DND-41 (cell line): ENCODE measurements at places on chromosomes 12 and 14.
A peak's percentile ranks its signal among the peaks of the same experiment; 100 is the strongest.

DNA sequence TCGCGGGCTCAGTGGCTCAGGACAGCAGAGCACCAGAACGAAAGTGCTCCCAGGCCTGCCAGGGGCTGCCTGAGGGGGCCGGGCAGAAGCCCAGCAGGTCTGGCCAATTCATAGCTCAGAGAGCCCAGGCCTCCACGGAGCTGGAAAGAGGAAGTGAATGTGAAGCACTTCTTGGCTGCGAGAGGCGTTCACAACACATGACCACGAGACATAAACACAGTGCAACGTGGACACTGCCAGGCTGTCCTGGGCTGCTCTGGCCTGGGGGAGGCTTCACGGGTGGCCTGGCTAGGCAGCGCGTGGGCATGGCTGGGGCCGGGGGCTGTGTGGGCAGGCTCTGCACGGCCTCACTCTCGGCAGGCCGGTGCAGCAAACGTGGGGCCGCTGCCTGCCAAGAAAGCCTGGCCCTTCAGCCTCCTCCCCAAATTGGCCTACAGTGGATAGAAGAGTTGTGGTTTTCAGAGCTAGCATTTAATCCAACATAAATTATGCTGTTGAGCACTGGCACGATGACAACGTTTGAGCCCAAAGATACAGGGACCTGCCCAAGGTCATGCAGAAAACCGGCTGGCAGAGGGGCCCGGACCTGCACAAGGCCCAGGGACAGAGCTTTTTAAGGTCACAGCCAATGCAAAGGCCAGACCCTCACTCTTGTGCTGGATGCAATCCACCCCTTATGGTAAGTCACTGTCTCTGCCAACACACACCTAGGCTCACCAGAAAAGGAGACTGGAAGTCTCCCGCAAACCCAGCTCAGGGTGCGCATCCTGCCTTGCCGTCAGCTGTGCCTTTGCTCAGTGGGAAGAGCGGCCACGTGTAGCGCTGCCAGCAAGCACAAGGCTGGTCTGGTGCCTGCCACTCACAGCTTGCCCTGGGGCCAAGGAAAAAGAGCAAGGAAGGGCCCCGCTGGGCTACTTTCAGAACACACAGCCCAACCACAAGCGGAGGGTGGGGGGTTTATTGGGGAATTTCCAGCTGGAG is 8.6 kb downstream of the SLC25A29 start:
- no peak for DNase-seq

DNA sequence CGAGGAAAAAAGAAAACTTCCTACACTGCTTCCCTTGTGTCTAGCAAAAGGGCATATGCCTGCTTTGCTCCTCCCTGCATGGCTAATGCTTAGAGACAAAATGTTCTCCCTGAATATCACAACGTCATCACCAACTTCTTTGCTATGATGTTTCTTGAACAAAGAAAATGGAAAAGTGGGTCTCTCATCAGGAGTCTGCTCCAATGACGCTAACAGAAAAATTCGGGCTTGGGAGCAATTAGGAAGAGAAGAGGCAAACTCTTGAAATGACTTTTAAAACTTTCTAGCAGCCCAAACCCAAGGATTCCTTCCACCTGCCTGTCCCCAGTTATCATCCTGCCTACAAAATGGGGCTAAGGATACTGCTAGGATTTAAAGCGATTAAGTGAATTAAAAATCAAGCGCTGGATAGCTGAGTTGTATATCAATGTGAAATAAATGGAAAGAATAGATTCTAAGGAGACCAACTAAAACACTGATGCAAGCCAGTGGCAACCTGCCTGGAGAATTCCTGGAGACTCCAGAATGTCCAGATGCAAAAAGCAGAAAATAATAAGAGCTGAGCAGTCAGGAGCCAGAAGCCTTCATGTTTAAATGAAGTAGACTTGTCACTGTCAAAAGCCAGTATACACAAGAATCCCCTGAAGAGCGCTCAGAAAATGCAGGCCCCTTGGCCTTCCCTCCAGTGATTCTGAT is 183.8 kb downstream of the DPF3 start:
- no peak for DNase-seq

DNA sequence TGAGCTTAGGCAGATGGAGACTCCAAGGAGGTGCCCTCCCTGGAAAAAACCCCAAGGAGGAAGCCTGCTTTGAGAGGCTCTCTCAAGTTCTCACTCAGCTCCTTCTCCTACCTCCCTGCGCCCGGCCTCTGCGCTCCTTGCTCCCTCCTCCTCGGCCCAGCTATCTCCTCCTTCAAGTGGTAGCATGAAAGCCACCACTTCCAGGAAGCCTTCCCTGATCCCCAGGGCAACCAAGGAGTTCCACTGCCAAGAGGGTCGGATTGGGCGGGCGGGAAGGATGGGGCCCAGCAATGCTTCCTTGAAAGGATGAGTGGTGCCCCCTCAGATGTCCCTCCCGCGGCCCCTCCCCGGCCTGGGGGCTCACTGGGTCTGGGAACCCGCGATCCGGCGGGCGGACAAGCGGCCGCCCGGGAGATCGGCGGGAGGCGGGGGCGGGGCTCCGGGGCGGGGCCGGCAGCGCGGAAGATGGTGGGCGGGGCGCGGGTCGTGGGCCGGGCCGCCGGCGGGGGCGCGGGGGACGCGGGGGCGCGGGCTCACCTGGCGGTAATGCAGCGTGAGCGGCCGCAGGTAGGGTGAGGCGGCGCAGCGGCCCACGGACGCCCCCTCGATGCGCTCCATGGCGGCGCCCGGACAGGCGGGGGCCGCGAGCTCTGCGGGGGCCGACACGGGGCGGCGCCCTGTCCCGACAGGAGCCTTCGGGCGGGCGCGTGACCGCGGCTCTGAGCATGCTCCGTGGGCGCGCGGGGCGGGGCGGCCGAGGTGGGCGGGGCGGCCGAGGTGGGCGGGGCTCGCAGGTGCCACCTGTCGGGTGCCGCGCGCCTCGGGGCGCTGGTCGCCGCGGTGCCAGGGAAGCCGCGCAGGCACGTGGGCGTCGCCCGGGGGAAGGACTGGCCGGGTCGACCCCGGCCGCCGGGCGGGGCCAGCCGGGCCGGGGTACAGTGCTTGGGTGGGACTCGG is at the start of gene NUDT14:
NUDT14 (minus strand) TSS at position 721 of the 957 bp plus-strand sequence; CDS start at position 618, 103 bp downstream.
- peak; percentile 24 for DNase-seq

DNA sequence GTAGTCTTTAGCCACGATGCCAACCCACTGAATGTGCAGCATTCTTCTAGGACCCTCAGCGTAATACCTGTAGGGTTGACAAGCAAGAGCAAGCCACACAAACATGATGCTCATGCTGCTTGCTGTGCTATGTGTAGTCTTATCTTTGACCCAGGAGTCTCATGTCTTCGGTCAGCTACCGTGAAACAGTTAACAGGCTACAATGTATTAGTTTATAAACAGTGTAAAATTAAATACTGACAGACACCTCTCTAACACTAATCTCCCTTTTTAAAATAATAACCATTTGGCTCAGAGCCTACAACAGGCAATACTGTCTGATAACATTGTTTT is 1.9 kb downstream of the EAPP start:
- DNase-seq: no peak

DNA sequence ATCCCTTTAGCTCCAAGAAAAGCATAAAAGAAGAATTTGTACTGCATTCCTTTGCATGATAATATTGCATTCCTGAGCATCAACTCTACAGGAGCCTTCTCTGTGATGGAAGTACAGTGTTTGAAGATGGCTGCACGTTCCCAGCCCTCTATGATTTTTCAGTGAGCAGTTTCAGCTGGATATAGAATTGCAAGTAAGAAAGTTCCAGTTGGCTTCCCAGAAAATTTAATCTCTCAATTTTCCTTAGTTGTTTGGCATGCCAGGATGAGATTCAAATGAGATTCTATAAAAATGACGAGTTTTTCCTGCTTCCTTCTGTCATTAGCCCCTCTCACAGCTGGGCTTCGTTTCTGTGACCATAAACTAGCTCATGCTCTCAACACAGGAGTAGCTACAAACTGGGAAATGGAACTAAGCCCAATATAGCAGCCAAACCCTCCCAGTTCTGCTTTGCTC is 109.9 kb downstream of the TTC8 start:
- DNase-seq: no peak

DNA sequence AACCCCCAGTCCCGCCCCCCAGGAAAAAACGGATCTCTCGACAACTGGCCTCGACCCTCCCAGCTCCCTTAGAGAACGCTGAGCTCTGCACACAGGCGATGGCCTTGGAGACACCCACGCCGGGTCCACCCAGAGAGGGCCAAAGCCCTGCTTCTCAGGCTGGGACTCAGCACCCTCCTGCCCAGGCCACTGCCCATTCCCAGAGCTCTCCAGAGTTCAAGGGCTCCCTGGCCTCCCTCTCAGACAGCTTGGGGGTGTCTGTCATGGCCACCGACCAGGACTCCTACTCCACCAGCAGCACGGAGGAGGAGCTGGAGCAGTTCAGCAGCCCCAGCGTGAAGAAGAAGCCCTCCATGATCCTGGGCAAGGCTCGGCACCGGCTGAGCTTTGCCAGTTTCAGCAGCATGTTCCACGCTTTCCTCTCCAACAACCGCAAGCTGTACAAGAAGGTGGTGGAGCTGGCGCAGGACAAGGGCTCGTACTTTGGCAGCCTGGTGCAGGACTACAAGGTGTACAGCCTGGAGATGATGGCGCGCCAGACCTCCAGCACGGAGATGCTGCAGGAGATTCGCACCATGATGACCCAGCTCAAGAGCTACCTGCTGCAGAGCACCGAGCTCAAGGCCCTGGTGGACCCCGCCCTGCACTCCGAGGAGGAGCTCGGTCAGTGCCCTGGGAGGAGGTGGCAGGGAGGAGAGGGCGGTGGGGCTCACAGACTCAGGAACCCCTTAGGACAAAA is 95.8 kb downstream of the LGMN start:
- no peak for DNase-seq

GRCh38 chr12:67751381-67751928 is 102.9 kb downstream of the DYRK2 start:
- DNase-seq: no peak

DNA sequence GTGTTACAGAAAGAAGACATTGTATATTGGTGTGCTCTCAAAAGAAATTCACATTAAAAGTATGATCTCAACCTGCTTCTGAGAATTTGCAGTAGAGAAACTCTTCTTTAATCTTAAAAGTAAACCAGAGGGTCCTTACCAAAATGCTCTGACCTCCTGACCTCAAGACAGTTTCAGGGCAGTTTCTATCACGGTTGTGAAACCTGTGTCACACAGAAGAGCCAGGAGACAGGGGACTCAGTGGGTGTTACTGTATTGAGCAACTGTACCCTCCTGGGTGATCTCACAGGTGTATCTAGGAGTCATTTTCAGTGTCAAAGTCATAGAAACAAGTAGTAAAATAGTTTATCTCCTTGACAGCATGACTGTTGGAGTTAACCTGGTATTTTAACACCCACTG is 178.0 kb downstream of the GRIP1 start:
- DNase-seq: no peak

DNA sequence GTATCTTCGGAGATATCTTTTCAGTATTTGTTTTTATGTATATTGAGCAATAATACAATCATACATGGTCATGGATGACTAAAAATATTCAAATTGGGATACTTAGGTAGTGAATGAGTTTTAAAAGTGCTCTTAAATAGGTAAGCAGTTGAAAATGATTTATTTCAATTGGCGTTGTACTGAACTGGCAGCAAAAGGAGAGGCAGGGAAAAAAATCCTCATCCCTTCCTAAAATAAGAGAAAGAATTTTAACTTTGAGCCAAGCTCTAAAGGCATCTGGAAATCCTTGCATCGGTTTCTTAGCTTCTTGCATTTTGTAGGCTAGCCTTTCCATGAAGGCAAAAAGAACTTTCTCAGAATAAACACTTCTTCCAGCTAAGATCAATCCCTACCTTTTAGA is 125.2 kb downstream of the MGST1 start:
- no peak for DNase-seq

GRCh38 chr12:15880721-15881120 is 1.5 kb upstream of the STRAP start:
- DNase-seq: no peak

GRCh38 chr14:105299654-105300541 is 903 bp downstream of the BRF1 start:
- DNase-seq: no peak

DNA sequence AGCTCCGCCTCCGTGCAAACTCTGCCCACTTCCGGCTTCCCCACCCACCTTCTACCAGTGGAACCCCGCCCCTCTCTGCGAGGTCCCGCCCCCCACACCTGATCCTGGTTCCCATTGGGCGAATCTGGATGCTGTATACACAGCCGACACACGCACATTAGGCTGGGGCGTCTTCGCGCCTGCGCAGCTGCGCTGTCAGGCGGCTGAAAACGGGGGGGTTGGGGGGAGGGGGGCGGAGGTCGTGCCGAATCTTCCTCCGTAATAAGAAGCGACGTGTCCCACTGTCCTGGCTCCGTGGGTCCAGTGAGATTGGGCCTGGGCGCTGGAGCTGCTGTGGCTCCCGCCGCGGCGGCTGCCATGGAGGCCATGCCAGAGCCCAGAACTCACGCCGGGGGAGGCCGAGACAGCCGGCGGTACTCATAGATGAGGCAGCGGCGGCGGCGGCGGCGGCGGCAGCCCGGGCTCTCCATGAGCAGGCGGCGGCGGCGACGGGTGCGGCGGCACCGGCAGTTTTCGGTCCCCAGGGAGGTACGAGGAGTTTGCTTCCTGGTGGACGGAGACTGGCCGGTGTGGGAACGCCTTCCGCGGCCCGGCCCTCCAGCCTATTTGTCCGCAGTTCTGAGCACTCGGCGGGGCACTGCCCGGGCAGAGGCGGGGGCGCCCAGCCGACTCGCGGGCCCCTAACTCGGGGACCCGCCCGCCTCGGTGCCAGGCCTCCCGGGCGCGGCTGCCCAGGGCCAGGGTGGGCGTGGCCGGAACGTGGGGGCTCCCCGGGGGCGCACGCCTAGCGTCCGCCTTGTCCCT is 64.5 kb downstream of the KLHL28 start:
- DNase-seq: peak; percentile 98

DNA sequence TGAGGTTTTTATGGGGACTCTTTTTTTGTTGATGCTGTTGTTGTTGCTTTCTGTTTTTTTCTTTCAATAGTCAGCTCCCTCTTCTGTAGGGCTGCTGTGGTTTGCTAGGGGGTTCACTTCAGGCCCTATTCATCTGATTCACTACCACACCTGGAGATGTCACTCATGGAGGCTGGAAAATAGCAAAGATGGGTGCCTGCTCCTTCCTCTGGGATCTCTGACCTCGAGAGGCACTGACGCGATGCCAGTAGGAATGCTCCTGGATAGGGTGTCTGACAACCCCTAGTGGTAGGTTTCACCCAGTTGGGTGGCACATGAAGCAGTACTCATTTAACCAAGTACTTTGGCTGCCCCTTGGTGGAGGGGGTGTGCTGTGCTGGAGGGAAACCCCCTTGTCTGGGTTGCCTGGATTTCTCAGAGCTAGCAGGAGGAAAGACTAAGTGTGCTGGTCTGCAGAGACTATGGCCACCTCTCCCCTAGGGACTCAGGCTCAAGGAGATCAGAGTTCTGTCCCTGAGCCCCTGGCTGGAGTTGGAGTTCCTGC is 745.5 kb downstream of the TMTC2 start:
- no peak for DNase-seq

DNA sequence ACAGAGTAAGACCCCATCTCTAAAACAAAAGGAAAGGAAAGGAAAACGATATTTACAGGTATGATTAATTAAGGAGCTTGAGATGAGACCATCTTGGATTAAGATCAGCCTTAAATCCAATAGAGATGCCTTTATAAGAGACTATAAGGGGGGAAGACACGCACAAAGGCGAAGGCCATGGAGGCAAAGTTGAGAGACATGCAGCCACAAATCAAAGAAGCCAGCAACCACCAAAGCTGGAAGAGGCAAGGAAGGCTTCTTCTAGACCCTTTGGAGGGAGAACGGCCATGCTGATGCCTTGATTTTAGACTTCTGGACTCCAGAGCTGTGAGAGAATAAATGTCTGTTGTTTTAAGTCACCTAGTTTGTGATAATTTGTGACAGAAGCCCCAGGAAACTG is 39.6 kb upstream of the MED13L start:
- DNase-seq: no peak
